ENCODE measurements at places on chromosomes 3 and 15.

- DNase-seq, result no peak
Observed at GRCh38 chr3:87145553-87145952, 81.6 kb upstream of the CHMP2B start.

GRCh38 chr3:7484636-7485035 lies 623.7 kb downstream of the GRM7 start:
- DNase-seq, result no peak

DNA sequence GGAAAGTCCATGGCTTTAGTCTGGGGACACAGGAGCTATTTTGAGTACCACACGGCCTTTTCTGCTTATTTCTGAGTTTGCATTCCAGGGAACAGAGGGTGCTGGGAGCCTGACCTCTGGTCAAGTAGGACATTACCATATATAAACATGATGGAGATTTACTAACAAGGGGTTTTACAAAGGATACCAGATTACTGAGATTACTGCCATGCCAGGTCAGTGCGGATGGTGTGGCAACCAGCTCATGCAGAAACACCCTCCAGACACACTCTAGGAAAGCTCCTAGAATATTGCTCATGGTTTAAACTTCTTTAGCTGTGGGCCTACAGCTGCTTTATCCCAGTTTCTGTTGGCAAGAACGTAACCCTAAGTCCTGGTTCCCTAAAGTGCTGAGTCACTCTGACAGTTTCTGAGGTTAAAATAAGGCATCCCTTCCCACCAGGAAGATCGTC lies 54.3 kb upstream of the AGTR1 start:
- DNase-seq, result no peak

GRCh38 chr3:34157491-34157890 lies 359.1 kb downstream of the PDCD6IP start:
- DNase-seq, result no peak

DNA sequence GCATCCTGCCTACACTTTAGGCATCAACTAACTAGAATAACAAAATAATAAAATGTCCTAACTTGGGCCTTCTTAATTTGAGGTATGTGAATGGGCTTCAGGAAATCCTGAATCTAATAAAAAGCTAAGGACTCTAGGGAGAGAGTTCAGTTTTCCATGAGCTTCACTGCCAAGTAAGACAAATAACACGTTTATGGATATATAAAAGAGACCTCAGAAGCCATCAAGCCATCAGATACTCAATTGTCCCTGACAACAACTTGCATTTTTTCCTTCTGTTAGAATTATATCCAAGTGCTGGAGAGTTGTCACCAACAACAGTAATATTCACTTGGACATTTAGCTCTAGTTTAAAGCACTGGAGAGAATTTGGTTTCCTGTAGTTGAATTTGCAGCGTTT lies 102.4 kb upstream of the IGSF10 start:
- DNase-seq, result no peak

GRCh38 chr3:111675846-111676210 lies 80.7 kb upstream of the ZBED2 start:
- no peak for DNase-seq

- DNase-seq, result no peak
Observed at GRCh38 chr15:98898122-98898521, 109.5 kb downstream of the PGPEP1L start.

GRCh38 chr15:57819646-57820045 lies 113.1 kb downstream of the POLR2M start:
- no peak for DNase-seq

- no peak for DNase-seq
Observed at GRCh38 chr15:78276064-78276943, 11.9 kb downstream of the DNAJA4 start.

- DNase-seq, result no peak
Observed at GRCh38 chr15:23854203-23854911, 167.3 kb upstream of the NDN start.

DNA sequence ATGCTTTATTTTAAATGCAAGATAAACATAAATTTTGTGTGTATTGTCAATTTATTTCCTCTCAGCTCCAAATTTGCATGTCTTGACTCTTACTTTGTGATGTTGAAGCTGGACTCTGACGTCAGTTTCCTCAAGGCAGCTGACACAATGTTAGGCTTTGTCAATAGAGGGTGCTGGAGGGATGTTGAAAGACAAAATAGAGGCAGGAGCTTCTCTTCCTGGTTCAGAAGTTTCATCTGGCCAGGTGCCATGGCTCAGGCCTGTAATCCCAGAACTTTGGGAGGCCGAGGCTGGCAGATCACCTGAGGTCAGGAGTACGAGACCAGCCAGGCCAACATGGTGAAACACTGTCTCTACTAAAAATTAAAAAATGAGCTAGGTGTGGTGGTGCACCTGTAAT lies 408.6 kb downstream of the GBE1 start:
- DNase-seq, result no peak

- no peak for DNase-seq
Observed at GRCh38 chr3:192365571-192365970, 361.8 kb downstream of the FGF12 start.

GRCh38 chr15:73005446-73005845 lies 46.8 kb upstream of the NEO1 start:
- DNase-seq, result no peak

- no peak for DNase-seq
Observed at GRCh38 chr3:13621381-13622221, 72.7 kb downstream of the FBLN2 start.

DNA sequence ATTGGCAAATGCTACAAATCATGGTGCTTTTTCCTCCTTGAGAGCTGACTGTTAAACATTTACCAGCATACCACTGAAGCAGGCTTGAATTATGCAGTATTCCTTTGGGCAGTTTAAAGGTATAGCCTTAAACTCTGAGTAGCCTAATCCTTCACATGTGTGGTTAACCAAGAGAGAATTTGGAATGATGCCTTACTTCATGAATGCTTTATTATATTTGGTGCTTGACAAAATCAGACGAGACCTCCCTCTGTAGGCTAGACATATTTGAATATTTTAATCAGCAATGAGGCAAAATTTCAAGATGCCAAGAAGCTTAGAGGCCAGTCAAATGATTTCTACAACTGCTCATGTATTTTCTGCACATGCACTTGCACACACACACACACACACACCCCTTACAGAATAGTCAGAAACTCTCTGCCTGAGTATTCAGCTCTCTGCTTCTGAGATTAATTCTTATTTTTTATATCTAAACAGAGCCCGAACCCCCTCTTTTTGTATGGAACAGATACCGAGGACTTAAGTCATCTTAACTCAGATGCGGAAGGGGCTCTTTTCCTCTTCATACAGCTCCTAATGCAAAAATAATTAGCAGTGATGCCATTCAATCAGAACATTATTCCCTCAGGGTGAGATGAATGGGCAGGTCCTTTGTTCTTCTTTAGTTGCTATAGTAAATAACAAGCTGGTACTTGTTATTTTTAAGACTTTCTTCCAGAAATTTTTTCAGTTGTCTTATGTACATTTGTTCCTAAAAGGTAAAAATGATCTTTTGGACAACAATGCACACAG lies 195.5 kb upstream of the TMC3 start:
- DNase-seq, result no peak

DNA sequence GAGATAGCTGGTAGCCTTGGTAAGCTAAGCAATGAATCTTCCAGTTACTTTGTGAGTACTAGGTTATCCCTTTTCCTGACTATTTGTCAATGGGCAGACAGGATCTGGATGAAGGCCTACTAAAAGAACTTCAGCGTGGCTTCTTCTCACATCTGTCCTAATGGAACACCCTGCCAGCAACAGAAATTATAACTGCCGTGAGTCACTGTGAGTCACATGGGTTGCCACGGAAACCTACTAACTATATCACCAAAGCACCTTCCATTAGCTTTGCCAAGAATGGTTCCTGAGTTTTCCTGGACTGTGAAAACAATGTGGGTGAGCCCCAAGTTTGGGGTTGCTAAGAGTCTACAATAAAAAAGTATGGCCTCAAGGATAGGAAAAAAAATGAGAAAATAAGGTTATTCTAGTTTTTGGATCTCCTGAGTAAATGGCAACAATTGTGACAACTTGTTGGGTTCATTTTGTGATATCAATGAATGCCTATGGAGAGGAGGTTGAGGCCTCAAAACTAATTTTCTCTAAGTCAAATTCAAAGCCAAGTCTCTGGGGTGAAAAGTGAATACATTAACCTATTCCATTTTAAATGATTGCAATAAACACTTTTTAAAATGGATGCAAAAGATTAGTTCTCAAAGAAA lies 195.1 kb upstream of the ICE2 start:
- no peak for DNase-seq

- no peak for DNase-seq
Observed at GRCh38 chr3:123524981-123525380, 59.9 kb downstream of the HACD2 start.

DNA sequence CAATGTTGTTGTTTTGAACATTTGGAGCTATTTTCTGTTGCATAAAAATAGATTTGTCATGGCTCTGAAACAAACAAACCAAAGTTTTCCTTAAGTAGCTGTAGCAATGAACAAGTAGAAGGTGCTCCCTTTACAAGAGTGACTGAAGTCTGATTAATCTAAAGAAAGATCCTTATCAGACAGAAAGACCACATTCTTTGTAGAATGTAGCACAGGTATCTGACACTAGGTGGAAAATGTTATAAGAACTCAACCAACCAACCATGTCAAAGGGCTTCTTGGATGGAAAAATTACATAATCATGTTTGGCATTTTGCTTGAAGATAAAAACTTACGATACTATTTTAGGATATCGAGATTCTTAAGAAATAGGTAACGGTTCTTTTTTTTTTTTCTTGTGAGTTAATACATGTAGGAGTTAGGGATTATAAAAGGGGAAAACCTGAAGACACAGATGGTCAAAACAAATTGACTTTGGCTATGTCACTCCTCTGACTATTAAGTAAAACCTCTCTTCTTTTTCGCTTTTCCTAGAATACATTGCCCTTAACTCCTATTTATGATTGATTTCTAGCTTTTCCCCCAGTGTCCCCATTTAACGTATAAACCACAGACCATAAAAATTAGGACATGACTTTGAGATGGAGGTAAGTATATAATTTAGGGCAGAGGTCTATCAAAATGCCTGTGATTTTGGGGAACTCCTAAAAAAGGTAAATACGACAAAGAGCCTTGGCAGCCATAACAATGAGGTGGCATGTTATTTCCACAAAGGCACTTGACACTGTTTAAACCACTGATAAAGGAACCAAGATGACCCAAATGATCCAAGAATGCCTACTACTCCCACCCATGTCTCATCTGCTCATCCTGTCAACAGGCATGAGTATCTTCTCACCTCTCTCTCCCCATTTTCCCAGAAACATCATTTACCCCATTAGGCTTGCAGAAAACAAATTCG lies 72.0 kb downstream of the CCR4 start:
- no peak for DNase-seq

- DNase-seq, result no peak
Observed at GRCh38 chr15:81947548-81947947, 98.3 kb downstream of the MEX3B start.

DNA sequence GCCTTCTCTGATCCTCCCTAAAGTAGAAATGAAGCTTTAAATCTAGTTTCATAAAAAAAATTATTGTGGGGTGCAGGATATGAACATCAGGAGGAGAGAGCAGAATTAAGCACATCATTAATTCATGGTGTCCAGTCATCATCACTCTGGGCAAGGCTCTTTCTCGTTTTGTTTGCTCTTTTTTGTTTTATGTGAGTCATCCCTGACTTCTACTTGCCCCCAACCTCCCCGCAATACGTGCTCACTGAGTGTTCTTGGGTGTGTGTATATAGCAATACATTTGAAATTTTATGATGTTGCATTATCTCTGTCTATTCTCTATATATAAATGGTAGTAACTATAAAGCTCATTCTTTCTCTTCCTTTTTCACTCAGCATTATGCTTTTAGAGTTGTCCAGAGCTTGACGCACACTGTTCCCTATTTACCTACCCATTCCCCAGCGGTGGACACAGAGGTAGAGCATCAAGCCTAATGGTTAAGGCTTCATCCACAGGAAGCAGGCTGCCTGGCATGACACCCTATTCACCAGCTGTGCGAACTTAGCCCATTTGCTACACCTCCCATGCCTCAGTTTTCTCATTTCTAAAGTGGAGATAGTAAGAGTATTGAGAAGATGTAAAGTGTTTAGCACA lies 72.3 kb downstream of the CD200R1L start:
- DNase-seq, result no peak

GRCh38 chr15:64732156-64732860 lies 43.1 kb downstream of the RBPMS2 start:
- DNase-seq, result no peak

GRCh38 chr3:195172039-195172684 lies 98.8 kb downstream of the XXYLT1 start:
- DNase-seq, result no peak

DNA sequence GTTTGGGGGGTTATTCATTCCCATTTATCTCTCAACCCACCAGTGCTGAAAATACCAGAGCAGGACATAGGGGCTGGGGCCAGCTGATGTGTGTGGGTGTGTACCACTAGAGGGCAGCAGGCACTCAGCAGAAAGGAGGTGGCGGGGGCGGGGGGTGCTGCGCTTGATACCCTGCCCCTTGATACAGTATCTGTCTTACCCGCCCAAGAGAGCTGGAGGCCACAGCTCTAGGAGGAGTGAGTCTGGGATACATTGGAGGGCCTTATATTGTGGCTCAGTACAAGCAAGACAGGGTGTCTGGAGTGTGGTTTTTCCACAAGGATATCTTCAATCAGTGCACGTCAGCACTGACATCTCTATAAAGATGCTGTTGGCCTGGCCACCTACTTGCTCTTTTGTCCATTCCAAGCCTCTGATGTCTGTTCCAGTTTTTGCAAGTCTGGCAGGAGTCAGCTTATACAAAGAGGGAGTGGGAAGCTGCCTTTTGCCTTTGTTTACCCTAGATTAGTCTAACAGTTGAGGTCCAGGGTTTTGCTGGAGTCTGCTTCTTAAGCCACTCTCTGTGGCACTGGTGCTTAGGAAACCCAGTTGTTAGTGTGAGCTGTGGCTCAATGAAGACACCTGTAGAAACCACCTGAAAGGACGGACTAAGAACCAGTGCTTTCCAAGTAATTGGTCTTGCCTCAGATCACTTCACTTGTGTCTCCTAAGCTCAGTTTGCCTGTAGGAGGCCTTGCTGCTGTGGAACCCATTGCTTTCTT lies 1.5 kb upstream of the RBM15B start:
- DNase-seq, result peak; percentile 50

GRCh38 chr3:190696777-190697501 lies 165.6 kb downstream of the GMNC start:
- DNase-seq, result peak; percentile 10

DNA sequence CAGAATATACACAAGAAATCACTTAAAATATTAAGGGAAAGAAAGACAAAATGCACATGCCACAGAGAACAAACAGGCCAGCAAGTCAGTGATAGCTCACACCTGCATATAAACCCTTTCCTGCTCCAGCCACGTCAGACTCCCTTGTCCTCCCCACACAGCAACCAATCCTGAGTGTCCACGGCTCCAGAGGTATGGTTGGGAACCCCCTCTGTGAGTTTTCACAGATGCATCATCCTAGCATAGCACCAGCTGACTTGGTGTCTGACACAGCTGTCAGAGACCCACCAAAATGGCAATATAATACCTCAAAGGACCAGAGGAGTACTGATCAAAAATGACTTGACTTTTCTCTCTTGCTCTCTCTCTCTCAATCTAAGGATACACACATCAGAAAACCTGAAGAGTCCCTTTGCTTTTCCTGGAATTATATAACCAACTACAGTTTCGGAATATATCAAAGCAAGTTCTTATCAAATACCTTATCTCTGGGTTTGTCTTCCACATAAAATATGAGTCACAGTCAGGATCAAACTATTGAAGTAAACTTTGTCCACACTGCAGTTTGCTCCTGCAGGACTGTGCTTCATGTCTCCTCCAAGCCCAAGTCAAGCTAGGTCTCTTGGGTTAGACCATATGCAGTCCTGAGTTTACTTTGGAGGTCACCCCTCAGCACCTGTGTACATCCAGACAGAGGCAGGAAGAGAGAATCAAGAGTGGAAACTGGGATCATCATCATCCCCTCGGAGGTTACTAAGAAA lies 187.1 kb upstream of the THBS1 start:
- DNase-seq, result no peak

- no peak for DNase-seq
Observed at GRCh38 chr3:180119567-180119966, 82.8 kb upstream of the PEX5L start.
